ENCODE measurements at places on chromosomes 12 and 14.

- DNase-seq = no peak
Measured at GRCh38 chr12:116288735-116289134, 11.2 kb upstream of the MED13L start.

- no peak for DNase-seq
Measured at GRCh38 chr12:57367121-57367520, 63.7 kb downstream of the R3HDM2 start.

GRCh38 chr12:109804820-109805761 is 28.1 kb downstream of the TRPV4 start:
- peak; percentile 51 for DNase-seq

DNA sequence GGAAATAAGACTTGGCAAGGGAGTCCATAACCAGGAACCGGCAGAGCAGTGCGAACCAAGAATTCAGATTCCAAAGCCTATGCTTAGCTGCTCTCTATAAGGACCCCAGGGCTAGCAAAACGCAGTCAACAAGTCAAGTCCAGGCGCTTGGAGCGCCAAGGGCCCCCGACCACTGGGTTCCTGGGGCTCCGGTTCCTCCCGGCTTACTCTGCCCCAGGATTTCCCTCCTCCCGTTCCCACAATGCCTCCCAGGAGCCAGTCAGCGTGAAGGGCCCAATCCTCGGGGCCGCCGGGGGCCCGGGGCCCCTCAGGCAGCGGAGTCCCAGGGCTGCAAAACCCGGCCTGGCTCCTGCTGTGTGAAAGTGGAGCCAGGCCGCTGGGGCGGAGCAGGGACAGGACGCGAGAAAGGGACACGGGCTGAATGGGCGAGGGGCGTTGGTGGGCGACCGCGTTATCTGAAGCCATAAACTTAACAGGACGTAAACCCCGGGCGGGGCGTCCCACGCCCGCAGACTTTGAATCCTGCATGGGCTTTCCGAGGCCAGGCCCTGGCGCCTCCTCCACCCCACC is 1.5 kb downstream of the KRT8 start:
- DNase-seq = no peak

- no peak for DNase-seq
Measured at GRCh38 chr12:44000309-44000952, 164.6 kb downstream of the TMEM117 start.

GRCh38 chr12:71160585-71160984 is 2.8 kb upstream of the TSPAN8 start:
- no peak for DNase-seq

GRCh38 chr14:73786636-73787485 is 64.8 kb upstream of the PTGR2 start:
- peak; percentile 19 for DNase-seq

- no peak for DNase-seq
Measured at GRCh38 chr12:126182619-126183236, 1117.5 kb downstream of the AACS start.

DNA sequence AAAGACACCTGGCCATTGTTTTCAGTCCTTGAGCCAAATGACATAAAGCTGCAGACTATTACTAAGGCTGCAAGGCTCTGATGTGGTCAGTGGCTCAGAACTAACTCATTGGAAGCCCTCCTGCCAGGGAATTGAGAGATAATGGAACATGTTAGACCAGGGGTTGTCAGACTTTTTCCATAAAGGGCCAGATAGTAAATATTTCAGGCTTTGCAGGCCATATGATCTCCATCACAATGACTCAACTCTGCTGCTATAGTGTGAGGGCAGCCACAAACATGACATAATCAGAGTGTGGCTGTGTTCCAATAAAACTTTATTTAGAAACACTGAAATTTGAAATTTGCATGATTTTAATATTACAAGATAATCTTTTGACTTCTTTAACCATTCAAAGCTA is 140.3 kb downstream of the TMEM30B start:
- DNase-seq = no peak

DNA sequence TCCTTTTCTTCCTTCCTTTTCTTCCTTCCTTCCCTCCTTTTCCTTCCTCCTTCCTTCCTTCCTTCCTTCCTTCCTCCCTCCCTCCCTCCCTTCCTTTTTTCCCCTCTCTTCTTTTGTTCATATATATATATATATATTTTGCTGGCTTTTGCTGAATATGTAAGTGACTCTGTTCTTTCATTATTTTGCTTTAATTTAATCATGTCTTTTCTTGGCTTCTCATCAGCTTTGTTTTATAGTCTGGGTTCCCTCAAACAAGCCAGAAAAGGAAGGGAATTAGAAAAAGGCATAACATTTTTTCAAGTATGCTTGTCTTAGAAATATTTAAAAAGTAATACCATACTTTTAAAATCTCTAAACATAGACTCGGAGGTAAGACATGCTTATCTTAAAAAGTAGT is 219.9 kb upstream of the ATXN7L3B start:
- DNase-seq = no peak

GRCh38 chr12:22951206-22951605 is 326.2 kb downstream of the ETNK1 start:
- no peak for DNase-seq

GRCh38 chr14:51614707-51615106 is 37.0 kb upstream of the FRMD6 start:
- DNase-seq = no peak

GRCh38 chr12:126488806-126489205 is 1423.6 kb downstream of the AACS start:
- DNase-seq = no peak

GRCh38 chr14:63438065-63438757 is 105.0 kb downstream of the PPP2R5E start:
- peak; percentile 27 for DNase-seq

- DNase-seq = peak; percentile 49
Measured at GRCh38 chr12:68175557-68176061, 16.1 kb upstream of the IFNG start.

DNA sequence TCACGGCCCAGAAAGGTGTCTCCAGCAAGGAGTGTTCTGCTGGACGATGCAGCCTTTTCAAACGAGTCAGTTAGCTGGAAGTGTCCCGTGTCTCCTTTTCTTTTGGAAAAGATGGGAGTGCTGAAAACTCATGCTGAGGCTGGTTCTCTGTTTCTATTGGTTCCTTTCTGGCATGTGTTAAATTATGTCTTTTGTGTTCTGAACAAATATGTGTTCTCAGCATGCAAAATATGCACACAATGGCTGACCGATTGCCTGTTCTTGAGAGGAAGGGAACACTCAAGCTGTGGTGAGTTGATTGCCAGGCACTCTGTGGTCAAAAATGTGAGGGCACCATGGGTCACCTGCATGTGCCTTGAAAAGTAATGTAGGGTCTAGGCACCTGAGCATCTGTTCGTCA is 181.3 kb downstream of the CACNA1C start:
- DNase-seq = no peak

DNA sequence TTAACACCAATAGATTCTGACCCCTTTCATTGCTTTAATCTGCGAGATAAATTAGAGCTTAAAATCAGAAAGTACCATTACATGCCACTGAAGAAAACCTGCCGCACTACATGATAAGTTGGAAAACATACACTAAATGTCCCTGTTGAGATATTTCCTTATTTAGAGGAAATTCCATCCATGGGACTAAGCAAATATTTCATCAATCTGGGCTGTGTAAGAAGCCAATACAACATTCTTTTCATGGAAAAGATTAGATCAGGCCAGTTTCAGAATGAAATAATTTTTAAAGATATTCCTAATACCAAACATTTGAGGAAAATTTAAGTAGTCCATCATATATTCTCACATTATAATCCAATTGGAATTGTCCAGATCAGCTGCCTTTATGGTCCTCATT is 112.8 kb downstream of the LLPH start:
- DNase-seq = no peak

- no peak for DNase-seq
Measured at GRCh38 chr12:79326663-79327062, 364.1 kb downstream of the PAWR start.

DNA sequence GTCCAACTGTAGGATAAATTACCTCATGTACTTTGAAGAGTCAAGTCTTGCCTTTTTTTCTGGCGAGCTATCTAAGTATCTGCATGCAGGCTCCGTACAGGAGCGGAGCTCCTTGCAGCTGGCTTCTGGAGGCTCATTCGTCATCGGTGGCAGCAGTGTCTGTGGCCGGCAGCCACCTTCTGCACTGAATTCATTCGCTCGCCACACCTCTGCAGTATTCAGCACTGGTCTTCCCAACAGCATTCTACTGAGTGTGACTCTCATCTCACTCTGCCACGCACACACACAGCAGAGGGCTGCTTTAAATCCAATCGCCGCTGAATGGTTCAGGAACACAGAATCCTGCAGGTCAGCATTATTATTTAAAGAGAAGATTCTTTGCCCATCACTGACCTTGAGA is 200.0 kb downstream of the GLT1D1 start:
- no peak for DNase-seq

GRCh38 chr14:102903889-102904512 is 18.5 kb upstream of the AMN start:
- no peak for DNase-seq

Data from stimulated activated CD4-positive, alpha-beta T cell treated with anti-CD3 and anti-CD28 coated beads, Interleukin-2, amount 100 ng/mL, for 4 hours (primary cell).